ENCODE measurements at places on chromosomes 12 and 14.
A peak's percentile ranks its signal among the peaks of the same experiment; 100 is the strongest.

DNA sequence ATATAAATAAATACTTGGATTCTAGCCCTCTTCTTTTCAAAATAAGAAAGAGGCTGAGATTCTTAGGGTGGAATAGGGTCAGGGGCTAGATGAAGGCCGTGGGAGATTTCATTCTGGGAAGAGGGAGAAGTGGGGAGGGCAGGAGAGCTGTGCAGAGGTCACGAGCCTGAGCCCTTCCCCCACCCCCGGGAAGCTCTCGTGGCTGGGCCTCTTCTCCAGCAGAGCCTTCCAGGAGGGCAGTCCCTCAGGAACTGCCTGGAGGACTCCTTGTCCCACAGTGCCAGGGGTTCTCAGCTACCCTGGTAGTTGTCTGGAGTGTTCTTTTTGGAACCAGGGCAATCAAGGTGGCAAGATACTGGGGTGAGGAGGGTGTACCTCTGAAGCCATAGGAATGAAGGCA is 94.0 kb downstream of the ESR2 start:
- no peak for DNase-seq

DNA sequence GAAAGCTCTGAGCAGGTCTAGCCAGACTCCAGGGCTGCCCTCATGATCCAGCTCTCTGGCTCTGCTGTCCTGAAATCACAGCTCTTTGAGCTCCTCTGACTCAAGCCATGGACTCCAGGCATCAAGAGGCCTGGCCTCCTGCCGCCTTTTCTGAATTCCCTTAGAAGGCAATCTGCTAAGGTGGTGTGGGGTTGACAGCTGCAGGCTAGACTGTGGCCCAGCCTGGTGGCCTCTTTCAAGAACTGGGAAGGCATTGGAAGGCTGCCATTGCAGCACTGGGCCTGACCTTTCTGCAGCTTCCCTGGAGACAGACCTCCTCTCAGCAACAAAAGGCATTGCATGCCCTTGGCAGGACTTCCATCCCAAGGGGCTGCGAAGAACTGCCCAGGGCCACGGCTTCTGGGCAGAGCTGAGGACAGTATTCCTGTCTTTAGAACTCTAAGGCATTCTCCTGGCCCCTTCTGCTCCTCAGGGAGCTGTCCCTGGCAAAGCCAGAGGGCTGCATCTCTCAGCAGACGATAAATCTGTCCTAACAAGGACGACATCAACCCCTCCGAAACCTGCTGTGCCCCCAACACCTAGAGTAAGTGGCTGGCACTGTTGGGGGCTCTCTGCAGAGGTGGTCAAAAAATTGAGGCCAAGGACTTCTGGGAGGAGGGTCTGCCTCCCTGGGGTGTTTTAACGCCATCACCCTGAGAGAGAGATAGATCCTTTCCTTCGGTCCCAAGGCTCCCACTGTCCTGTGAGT is 115.6 kb downstream of the RBM19 start:
- DNase-seq: peak; percentile 35

DNA sequence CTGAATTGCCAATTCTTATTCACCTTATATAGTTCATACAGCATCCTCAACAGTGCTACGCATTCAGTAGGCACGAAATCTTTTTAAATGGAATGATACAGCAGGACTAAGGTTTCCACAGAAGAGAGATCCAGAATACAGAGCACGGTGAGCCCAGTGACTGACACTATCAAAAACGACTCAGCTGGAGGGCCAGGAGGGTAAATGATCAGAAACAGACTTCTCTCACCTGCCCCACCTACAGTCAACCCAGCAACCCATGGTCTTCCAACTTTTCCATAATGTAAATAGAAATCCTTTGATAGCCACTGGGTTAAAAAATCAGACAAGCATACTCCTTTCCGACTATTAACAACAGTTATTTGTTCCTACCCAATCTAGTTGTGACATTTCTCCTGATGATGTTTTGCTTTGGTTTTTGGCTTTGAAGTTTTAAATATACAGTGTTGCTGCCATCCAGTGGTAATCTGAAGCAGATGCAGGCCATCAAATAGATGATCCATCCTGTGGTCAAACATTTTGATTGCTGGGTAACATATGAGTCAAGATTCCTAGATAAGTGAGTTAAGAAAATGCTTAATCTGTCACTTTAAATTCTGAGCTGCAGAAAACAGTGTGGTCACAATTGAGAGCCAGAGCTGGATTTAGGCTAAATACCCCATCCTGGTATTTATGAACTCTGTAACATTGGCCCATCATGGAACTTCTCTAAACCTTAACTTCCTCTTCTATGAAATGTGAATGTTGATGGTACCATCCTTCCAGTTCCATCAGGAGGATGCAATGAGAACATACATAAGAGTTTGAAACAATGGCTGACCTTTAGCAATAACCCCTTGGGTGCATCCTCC is 42.0 kb downstream of the GPHB5 start:
- no peak for DNase-seq

DNA sequence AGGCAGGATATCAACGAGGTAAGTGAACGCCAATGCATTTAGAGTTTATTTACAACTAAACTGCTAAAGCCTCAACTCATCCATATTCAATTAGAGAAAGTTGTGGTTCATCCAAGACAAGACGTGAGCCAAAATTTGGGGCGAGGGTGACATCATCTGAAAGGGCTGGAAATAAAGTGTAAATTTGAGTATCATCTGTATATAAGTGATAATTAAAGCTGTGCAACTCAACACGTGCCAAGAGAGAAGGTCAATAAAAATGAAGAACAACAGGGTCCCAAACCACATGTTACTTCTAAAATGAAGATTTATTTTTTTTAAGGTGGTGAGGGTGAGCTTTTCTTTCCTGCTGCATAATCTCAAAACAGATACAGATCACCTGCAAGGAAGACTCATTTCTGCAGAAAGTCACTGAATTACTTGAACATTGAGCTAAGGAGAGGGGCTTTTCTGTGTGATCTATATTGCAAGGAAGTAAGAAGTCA is 203.6 kb downstream of the EFCAB11 start:
- DNase-seq: no peak

GRCh38 chr12:85804663-85805062 is 31.5 kb downstream of the RASSF9 start:
- DNase-seq: no peak

- no peak for DNase-seq
Observed at GRCh38 chr12:100337727-100338126, 19.1 kb upstream of the SLC17A8 start.

GRCh38 chr12:89960607-89961394 is 252.2 kb upstream of the ATP2B1 start:
- no peak for DNase-seq

DNA sequence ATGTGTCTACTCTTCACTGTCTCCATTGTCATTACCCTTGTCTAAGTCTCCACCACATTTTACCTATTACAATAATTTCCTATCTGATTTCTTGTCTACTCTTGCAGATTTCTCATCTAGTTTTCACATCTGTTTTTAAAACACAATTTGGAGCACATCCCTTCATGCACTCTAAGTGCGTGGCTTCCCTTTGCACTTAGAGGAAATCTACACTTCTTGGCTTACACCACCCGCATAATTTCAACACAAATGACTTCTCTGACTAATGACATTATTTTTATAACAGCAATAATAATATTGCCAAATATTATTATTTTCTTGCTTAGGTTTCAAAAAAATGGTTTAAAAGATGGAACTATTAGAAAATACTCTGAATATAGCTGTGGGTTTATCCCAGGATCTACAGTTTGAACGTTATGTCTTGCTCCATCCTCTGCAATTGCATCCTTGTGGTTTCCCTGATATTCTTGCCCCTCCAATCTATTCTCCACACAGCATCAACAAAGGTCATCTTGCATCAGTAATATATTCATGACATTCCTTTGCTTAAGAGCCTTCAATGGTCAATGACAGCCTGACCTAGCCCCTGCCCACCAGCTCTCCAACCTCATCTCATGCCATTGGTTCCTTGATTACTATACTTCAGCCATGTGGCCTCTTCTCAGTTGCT is 153.7 kb downstream of the SLC25A21 start:
- DNase-seq: no peak

DNA sequence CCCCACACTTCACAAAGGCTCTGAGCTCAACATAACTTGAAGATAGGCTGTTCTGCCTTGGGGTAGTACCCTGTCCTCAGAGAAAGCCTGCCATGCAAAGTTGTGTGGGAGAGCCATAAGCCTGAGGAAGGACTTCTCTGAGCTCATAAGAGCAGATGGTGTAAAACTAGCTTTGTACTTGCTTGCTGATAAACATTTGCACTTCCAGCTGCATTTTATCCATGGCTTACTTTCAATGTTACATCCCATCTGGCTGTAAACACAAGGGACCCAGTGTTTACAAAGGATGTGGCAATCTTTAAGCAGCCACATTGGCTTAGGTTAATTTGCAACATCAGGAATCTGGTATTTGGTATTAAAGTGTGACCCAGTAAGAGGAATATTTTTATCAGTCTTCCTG is 258.1 kb downstream of the IPO8 start:
- DNase-seq: no peak

Measured in C1 segment of cervical spinal cord (tissue), 14 donors.